ENCODE measurements at places on chromosomes 3 and 15.

DNA sequence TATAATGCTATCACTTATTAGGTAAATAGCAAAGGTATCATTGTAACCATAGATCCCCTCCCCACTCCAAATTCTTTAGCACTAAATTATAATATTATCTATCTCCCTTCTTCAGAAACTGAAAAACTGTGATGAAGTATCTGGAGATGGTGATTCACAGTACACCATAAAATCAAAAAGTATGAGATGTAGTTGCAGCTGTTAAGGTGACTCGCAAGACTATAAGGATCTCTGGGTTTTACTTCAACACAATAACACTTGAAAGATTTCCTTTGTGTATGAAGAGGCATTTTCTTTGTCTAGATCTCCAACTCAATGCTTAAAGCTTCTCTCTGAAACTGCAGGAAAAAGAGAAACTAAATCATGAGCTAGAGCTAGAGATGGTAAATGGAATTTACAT lies 46.9 kb downstream of the IFT57 start:
- DNase-seq: no peak

DNA sequence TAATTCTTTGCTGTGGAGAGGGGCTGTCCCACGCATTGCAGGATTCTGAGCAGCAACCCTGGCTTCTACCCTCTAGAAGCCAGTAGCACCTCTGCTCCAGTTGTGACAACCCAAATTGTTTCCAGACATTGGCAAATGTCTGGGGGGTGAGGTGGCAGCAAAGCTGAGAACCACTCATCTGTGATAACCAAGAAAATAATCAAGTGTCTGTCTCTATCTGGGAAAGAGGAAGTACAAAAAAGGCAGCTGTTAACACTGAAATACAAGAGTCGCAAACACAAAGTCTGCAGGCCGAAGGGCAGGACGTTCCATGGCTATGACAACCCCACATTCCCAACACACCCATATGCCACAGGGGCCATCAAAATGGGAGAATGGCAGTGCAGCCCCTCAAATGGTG lies 42.2 kb upstream of the GNB5 start:
- DNase-seq: no peak

DNA sequence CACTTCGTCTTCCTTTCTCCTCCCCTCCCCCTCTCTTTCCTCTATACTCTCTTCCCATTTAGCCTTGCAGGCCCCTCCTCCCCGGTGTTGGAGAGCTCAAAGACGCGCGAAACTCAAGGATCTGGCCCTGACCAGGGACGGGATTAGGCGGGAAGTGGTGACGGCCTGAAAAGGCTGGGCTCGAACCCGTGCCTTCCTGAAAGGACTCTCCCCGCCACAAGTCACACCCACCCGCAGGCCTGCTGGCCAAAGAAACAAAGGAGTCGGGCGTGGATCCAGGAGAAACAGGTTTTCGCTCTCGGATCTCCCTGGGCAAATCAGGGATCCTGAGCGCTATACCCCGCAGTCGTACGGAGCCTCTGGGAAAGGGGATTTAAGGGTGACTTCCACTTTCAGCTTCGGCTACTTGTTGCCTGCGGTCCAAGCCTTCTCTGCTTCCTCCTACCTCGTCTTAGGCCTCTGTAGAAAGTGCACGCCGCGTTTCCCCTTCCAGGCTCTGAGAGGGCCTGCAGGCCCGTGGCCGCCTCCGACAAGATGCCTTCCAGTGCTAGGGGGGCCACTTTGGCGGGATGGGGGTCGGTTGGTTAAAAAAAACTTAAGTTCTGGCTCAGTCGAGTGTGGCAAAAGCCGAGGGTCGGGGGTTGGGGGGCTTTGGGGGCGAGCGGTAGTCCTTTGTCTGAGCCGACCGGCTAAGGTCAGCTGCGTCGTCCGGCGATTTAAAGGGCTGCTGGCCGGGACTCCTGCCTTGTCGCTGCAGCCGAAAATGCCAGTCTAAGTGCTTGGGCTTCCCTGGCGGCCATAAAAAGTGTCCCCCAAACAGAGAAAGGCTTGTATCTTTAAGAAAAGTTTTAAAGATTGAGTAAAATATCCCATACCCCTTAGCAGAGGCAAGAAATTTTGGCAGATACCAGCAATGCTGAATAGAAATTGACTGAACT lies 8.2 kb downstream of the ZIC4 start:
- DNase-seq: no peak

- peak; percentile 40 for DNase-seq
These were observed 71.9 kb downstream of the MGLL start for GRCh38 chr3:127750226-127751031.

GRCh38 chr3:159884661-159885402 lies 103.8 kb upstream of the IL12A start:
- DNase-seq: no peak

DNA sequence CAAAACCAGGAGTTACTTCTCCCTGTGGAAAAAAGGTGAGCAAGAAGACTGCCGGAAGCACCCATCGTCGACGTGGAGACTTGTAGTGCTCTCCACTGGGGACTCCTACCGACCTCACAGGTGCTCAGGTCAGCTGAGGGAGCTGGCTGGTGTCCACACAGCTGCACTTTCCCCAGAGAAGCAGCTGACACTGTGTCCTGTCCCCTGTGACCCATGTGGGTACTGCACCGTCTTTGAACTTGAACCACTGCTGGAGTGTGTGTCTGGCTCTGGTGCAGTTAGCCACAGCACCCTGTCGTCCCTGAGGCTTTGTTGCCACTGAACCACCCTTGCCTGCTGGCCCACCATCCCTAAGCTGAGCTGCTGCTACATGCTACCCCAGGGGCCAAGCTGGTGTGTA lies 270.8 kb downstream of the CACNA2D3 start:
- no peak for DNase-seq

GRCh38 chr3:123870033-123870432 lies 14.1 kb downstream of the MYLK start:
- no peak for DNase-seq

GRCh38 chr3:133901847-133902246 lies 6.2 kb upstream of the RAB6B start:
- no peak for DNase-seq

DNA sequence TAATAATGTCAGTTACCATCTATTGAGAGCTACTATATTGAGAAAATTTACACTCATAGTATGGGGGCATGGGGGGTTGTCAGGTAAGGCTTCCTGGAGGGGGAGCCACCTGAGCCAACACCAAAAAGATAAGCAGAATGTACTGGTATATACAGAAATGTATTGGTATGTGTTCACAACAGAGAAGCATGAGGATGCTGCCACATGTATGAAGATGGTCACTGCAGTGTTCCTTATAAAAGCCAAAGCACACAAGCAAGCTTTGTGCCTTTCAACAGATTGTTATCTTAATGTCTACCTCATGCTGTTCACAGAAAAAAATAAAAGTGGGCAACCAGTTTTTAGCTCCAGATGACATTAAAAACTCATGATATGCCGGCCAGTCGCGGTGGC lies 149.0 kb downstream of the MAGI1 start:
- no peak for DNase-seq

DNA sequence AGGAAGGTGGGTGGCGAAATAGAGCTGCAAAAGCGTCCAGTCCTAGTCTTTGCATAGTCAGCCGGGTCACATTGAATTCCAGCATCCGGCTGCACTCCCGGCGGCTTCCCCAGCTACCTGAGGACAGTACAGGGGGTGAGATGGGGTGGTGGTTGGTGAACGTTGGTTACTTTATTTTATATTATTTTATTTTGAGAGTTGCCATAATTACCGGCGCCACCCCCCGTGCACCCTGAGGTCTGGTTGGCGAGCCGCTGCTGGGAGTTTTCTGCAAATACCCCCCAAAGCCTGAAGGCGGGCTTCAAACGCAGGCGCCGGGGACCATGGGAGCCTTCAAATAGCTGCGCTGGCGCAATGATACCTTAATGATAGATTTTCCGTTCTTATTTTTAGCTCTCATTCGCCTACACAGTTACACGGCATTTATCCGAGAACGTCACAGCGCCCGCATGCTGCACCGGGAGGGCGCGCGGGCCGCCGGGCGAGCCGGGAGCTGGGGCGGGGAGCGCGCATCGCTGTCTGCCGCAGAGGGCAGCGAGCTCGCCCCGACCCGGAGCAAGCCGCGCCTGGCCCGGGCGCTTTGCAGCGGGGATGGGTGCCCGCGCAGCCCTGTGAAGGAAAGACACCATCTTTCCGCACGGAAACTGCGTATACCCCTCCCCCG lies 756 bp upstream of the RASGRF1 start:
- DNase-seq: no peak

- DNase-seq: no peak
These were observed 30.1 kb downstream of the POPDC2 start for GRCh38 chr3:119630128-119630879.

GRCh38 chr3:129357616-129358015 lies 70.8 kb downstream of the EFCAB12 start:
- DNase-seq: no peak

DNA sequence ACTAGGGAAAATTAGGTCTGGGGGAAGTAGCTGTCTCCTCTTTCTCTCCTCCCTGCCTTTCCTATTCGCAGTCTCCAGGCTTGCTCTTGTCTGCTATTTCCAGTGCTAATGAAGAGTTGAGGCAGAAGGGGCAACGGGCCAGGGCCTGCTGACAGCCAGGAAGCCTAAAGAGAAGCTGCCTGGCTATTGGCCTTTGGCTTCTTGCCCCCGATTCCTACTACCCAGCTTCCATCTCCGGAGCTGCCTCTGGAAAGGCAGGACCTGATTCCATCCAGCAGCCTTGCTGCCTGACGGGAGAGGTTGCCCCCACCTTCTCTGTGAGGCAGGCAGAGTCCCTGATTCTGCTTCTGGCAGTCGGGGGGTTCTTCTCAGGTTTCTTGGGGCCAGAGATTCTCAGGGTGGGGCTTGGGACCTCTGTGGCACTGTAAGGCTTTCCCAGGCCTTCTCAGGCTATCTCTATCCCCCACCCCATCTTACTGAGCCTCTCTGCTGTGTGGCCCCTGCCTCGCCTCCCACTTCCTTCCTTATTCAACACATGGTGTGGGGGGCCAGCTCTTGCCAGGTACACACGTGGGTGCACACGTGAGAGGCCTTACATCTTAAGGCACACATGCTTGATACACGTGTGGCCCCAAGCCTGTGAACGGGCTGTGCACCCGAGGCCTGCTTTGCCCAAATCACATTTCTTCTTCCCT lies 18.2 kb upstream of the JMJD7 start:
- DNase-seq: no peak

GRCh38 chr3:10364806-10365205 lies 43.9 kb upstream of the SEC13 start:
- no peak for DNase-seq

DNA sequence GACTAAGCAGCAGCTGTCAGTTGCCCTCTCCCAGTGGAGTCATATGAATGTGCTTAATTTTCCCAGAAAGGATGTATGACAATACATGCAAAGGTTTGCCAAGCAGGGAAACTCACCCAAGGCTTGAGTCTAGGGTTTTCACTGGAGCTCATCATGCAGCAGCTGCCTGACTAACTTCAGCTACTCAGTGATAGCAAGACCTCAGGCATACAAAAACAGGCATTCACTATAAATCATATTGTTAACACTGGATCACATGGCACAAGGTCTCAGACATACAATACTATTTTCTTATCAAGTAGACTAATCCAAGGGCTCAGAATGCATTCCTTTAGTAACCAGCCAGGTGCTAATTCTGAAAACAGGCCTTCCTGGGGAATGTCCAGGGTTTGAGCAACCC lies 85.0 kb upstream of the STAC start:
- no peak for DNase-seq

DNA sequence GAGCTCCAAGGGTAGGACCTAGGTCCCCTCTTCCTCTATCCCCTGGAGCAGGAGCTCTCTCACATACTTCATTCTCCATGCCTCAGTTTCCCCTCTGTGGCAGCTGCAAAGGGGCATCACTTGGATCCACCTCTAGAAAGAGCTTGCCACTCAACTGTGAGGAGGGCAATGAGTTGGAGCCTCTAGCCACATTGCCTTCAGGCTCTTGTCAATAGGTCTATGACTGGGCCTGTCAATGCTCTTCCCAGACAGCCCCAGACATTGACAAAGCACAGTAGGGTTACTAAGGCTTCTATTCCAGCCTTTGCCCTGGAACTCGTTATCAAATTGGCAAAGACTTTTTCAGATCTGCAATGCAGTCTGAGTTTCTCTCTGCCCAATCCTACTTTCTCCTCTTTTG lies 4.4 kb upstream of the VIPR1 start:
- DNase-seq: no peak

DNA sequence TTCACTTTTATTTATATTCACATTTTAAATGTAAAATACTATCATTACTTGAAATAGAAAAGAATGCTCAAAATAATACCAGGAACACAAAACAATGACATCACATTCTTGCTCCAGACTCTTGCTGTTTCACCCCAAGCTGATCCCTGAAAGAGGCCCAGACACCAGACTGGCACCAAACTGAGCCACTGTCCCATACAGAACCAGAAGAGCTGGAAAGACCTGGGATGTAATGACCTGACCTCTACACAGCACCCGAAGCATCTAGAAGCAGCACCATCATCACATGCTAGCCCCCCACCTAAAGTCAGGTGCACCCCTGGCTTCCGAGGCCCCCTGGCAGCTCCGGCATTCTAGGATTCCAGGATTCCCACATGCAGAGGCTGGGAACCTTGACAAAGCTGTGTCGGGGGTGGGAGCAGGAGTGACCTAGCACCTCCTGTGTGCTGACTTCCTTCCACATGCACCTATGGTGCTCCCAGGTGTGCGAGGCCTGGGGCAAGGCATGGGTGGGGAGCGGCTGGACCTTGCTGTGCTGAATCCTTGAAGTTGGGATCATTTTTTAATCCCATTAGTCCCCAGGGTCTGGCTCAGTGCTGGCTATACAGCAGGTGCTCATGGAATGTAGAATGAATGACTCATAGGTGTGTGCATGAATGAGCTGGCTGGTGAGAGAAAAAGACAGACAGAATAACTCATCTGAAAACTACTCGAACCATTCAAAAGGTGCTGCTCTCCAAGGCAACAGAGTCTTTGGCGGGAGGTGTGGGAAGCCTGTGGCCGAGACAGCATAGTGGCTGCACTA lies 144.7 kb upstream of the IQSEC1 start:
- no peak for DNase-seq

- no peak for DNase-seq
These were observed 9.2 kb downstream of the SIDT1 start for GRCh38 chr3:113541519-113541918.

GRCh38 chr3:32303399-32303747 lies 64.9 kb downstream of the CMTM8 start:
- no peak for DNase-seq

DNA sequence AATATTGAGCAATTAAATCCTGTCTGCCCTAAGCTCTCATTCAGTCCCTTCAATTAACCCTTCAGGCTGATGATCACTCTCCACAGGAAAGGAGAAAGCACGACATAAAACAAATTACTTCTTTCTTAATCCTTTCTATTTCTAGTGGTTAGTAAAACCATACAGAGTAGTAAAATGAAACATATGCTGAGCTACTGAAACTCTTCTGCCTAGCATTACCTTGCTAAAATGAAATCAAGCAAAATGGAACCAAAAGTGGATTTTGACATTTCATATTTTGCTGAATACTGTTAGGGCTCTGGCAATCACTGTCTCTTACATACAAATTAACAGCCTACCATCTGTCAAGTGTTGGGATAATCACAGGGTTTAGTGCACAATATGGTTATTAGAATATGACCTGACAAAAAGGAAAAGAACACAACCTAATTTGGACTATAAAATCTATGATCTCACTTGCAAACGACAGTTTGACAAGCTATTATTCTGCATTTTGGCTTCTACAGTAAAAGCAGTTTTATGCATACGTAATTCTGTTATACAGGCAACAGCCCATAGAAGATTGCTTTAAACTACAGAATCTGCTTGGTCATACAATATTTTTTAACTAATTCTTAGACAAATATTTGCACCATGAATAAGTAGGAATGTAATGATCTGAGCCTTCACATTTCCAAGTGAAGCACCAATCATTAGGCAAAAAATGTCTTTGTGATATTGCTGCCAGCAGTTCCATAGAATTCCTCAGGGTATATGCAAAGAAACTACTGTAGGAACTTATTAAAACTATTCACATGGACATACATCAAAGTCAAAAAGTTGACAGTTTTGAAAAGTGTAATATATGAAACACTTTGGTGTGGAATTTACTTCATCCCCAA lies 105.0 kb downstream of the FHIT start:
- DNase-seq: no peak
